ENCODE measurements at places on chromosomes 3 and 15.

DNA sequence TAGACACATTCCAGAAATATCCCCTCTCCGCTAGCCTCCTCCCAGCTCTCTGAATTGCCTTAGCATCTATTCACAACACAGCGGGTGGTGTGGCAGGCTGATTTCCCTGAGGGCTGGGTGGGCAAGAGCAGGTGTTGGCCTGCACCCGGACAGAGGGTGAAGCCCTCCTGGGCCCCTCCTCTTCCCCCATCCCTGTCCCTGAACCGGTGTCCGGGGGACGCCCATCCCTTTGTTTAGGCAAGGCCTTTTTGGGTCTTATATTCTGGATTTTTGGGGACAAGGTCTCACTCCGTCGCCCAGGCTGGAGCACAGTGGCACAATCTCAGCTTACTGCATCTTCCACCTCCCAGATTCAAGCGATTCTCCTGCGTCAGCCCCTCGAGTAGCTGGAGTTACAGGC is 55.2 kb upstream of the KLHL25 start:
- DNase-seq = no peak

DNA sequence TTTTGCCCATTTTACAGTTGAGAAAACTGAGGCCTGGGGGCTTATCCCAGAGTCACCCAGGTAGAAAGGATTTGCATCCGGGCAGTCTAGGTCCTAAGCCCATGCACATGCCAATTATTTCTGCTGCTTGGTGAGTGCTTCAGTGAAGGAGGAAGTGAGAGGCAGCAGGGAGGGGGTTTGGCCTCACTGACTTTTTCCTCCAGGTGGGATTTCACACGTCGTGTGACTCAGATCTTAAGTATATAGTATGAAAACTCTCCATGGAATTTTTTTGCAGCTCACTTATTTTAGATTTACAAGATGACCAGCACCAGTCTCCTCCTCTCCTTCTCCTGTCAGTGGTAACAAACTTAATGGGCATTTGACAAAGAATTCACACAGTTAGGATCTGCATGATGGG is 4.6 kb downstream of the ITGA11 start:
- DNase-seq = no peak

GRCh38 chr3:94043285-94043684 is 14.9 kb upstream of the STX19 start:
- DNase-seq = no peak

GRCh38 chr3:191239407-191240031 is 40.5 kb downstream of the OSTN start:
- no peak for DNase-seq

GRCh38 chr3:99330281-99330680 is 308.1 kb upstream of the COL8A1 start:
- no peak for DNase-seq

GRCh38 chr3:150388498-150389418 is 19.3 kb upstream of the TSC22D2 start:
- DNase-seq = no peak

DNA sequence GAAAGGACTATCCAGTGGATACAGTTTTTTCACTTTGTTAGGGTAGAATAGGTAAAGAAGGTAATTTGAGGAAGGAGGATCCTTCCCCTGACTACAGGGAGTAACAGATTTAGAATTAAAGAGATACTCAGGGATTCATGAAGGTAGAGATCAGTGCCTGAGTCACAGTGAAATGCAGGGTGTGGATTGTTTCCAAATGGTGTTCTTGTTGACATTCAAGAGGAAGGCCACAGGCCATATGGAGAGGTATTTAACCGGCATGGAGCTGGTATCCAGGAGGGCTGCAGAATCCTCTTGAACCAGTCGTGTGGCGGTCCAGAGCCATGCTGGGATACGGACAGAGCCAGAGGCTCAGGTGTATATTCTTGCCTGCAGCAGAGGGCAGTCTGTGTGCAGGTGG is 28.2 kb downstream of the GYG1 start:
- DNase-seq = no peak

- no peak for DNase-seq
Observed at GRCh38 chr3:46367811-46368210, 2.9 kb upstream of the CCR5 start.

- DNase-seq = no peak
Observed at GRCh38 chr15:35000511-35000910, 12.4 kb upstream of the ZNF770 start.

- DNase-seq = no peak
Observed at GRCh38 chr3:23945663-23945912, 502 bp downstream of the NR1D2 start.

DNA sequence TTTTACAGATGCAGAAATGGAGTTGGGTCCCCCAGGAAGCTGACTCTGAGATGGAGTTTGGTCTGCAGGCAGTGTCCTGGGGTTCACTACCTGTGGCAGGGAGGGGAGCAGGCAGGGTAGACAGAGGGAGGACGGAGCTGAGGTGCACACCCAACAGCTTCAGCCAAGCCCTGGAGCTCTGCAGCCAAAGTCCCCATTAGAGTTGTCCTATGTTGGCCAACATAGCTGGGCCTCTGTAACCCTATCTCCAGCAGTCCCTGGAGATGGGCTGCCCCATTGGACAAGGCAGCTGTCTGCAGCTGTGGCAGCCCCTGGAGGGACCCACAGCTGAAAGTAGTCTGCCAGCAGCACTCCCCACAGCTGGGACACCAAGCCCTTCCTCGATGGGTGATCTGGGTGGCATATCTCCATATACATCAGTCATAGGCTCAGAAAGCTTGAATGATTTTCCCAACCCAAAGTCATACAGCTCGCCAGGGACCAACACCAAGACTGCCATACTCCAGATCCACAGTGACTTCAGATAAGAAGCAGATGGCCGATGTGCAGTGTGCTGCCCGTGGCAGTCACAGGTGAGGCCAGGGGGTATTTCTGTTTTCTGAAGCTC is 31.9 kb downstream of the STARD5 start:
- no peak for DNase-seq

- no peak for DNase-seq
Observed at GRCh38 chr3:36964817-36965216, 20.0 kb upstream of the TRANK1 start.

DNA sequence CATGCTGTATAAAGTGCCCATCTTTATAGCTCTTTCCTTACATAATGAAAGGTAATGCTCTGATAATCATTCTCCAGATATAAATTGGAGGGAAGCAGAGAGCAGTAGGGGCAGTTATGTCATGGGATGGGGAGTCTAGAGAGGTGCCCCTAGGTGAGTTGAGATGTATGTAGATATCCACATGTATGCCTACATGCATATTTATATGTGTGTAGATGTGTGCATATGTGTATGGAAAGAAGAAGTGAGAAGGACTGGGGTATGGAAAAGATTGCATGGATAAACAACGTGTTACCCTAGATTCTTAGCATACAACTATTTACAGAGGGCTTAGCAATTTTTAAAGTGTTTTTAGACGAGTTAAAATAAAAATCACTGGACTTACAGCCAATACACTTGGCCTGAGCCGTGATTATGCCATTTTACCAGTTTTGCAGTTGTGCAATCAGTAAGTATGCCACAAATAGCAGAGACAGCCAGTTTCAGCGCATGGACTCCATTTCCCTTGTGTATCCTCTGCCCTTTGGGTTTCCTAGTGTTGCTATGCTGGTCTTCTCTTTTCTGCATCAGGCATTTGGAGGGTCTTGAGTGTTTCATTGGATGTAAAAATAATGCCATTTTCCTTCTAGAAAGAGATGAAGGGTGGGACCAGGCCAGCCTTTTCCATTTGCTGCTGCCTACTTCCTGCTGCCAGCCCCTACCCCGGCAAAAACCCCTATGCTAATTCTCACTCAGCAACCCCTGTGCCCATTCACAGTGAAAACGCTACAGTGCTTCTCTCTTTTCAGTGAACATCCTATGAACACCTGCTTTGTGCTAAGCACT is 199.4 kb upstream of the NR2E3 start:
- DNase-seq = no peak

GRCh38 chr3:14799146-14799545 is 19.6 kb upstream of the FGD5 start:
- no peak for DNase-seq

DNA sequence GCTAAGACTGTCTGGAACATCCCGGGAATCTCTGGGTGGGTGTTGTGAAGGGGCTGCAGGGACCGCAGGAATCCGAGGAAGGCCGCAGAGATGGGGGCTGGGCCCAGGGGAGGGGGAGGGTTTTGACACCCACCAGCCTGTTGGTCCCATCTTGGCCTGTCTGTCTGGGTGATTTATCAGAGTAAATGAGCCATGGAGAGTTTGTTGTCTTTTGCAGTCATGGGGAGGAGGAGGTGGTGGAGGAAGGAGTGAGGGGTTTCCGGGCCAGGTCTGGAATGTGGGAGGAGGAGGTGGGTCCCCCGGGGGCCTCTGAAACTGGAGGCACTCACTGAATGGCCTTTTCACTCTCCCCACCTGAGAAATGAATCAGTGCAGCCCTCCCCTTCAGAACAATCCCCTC is 11.5 kb downstream of the SEMA3F start:
- DNase-seq = no peak

DNA sequence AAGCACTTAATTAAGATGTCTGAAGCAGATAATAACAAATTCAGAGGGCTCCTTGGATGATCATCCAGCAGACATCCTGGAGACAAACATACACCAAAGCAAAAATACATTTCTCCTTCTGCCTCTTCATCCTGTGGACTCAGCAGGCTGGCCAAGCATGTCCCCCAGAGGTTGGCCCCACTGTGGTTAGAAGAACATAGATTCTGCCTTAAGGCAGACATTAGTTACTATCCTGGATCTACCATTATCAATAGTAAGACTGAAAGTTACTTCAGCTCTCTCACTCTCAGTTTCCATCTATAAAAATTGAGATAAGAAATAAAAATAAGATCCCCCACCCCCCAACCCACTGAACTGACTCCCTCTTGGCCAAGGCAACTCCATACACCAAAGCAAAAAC is 28.6 kb upstream of the TGFBR2 start:
- DNase-seq = no peak

All from stimulated activated CD8-positive, alpha-beta memory T cell treated with anti-CD3 and anti-CD28 coated beads, Interleukin-4, amount 100 ng/mL, for 4 hours (primary cell).